ENCODE measurements at places on chromosomes 13 and 19.

- DNase-seq: no peak
These were observed 56.1 kb upstream of the MCF2L start for GRCh38 chr13:112912726-112913440.

DNA sequence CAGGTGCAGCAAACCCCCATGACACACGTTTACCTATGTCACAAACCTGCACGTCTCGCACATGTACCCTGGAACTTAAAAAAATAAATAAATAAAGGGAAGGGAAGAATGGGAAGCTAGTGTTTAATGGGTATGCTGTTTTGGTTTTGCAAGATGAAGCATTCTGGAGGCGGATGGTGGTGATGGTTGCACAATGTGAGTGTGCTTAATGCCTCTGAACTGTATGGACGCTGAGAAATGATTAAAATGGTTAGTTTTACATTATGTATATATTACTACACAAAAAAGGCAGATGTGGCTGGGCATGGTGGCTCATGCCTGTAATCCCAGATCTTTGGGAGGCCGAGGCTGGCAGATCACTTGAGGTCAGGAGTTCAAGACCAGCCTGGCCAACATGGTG, 17.8 kb downstream of the NFILZ start:
- DNase-seq: no peak

GRCh38 chr13:75704927-75705288, 68.8 kb downstream of the LMO7 start:
- DNase-seq: peak; percentile 44

- no peak for DNase-seq
These were observed 47.4 kb downstream of the FLT3 start for GRCh38 chr13:28052945-28053344.

DNA sequence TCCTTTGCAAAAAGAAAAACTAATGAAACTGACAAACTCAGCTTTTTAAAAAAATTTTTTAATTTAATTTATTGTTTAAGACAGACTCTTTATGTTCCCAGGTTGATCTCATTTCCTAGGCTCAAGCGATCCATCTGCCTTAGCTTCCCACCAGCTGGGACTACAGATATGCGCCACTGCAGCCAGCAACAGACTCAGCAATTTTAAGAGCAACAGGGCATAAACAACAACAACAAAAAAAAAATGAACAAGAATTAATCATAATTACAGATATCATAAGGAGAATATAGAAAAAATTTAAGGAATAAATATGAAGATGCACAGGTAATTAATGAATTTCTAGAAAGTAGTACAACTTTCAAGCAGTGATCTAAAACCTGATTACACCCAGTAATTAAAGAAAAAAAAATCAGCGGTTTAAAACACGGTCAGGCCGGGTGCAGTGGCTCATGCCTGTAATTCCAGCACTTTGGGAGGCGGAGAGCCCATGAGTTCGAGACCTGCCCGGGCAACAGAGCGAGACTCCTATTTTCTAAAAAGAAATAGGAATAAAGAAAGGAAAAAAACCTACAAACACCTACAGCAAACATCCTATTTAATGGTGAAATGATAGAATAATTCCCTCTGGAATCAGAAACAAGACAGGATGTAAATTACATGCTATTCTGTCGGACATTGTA, 1.4 kb downstream of the ZNF699 start:
- DNase-seq: no peak

- DNase-seq: no peak
These were observed 86.5 kb downstream of the TNFSF11 start for GRCh38 chr13:42660333-42660965.

GRCh38 chr13:29730253-29730652, 120.2 kb downstream of the UBL3 start:
- no peak for DNase-seq

DNA sequence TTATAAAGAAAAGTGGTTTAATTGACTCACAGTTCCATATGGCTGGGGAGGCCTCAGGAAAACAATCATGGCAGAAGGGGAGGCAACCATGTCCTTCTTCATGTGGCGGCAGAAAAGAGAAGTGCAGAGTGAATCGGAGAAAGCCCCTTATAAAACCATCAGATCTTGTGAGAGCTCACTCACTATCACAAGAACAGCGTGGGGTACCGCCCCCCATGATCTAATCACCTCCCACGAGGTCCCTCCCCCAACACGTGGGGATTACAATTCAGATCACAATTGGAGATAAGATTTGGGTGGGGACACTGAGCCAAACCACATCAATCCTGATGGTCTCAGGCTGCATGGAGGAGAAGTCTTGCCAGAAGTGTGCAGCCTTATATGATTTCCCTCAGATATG, 26.0 kb downstream of the TM9SF2 start:
- no peak for DNase-seq

DNA sequence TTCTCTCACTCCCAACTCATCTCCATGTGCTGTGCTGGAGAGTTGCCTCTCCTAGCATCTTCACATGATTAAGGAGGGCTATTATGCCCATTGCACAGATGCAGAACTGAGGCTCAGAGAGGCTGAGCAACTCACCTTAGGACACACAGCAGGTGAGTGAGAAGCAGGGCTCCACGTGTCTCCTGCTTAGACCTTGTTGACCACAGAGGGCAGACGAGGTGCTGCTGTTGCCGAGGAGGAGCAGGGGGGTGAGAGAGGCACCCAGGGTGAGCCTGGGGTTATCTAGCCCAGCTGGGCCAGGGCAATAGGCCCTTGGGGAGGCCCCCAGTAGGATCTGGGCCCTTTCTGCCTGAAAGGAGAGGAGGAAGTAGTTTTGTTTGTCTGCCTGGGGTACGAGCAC, 2.4 kb upstream of the HSH2D start:
- no peak for DNase-seq

GRCh38 chr19:18717601-18718000, 34.1 kb downstream of the CRTC1 start:
- DNase-seq: no peak

GRCh38 chr19:41351339-41352245, 2.1 kb downstream of the TGFB1 start:
- no peak for DNase-seq

GRCh38 chr13:20860844-20861243, 41.7 kb downstream of the XPO4 start:
- no peak for DNase-seq

DNA sequence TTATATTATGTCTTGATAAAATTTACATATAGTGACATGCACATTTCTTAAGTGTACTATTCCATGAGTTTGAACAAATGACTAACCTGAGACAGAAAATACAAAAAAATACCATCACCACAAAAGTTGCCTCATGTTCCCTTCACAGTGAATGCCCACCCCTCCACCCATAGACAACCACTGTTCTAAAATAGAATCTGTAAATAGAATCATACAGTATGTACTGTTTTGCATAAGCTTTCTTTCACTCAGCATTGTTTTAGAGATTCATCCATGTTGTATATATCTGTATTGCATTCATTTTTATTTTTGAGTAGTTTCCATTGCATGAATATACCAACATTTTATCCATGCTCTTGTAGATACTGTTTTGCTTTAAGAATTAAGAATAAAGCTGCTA, 23.3 kb upstream of the RBM26 start:
- no peak for DNase-seq

- no peak for DNase-seq
These were observed 29.3 kb downstream of the PNPLA6 start for GRCh38 chr19:7564866-7565265.

DNA sequence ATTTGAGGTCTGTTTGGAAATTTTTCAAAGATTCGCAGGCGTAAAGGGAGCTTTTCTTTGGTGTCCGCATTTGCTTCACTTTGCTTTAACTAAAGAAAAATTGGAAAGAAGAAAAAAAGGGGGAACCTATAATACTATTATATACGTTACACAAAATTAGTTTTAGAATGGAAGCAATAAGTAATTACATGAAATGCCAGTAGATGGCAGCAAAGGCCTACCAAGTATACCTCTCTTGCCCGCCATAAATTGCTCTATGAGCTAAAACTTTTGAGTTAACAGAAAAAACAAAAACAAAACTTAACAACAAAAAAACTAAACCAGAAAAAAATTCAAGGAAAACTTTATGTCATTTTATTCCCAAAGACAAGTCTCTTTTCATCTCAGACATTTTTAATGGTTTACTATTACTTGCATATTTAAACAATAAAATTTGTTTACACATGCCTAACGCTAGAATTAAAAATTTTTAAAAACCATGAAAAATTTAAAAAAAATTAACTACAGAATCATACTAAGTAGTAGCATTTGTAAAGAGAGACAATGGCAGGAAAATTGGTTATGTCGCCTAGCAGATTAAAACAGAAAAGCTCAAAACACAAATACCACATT, 271.4 kb downstream of the NALCN start:
- DNase-seq: peak; percentile 25

DNA sequence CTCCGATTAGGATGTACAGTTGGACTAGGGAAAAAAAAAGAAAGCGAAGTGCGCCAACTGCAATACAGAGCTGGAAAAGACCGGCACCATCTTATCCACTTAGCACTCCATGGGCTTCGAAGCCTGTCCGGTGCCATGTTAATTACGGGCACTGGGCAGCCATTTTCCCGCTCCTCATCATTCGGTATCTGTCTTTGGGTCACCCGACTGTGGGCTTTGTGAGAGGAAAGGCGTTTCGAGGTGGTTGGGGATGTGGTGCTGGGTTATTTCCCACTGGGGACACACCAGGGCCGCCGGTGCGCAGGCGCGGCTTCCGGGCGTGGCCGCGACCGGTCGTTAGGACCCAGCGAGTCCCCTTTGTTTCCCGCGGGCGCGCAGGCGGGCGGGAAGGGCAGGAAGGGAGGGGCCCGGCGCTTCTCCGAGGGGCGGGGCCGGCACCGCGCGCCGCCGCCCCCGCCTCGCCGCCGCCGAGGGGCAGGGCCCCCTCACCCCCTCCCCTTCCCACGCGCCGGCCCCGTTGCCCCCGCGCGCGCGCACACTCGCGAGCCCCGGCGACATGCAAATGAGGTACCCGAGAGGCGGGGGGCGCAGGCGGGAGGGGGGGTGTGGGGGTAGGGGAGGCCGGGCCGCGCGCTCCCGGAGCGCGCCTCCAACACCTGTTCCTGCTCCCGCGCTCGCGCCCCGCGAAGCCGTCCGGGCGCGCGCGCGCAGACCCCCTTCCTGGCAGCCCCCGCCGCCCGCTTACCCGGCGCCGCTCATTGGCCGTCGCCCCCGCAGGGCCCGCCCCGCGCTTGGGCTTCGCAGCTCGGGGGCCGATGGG, at the start of gene ZNF524:
Gene ZNF524, plus strand, starts transcription at position 447 of the 820 bp plus-strand sequence. CDS start 1,825 bp downstream, outside the sequence.
- DNase-seq: peak; percentile 98

- DNase-seq: no peak
These were observed 563.7 kb downstream of the EFNB2 start for GRCh38 chr13:105971738-105972137.

DNA sequence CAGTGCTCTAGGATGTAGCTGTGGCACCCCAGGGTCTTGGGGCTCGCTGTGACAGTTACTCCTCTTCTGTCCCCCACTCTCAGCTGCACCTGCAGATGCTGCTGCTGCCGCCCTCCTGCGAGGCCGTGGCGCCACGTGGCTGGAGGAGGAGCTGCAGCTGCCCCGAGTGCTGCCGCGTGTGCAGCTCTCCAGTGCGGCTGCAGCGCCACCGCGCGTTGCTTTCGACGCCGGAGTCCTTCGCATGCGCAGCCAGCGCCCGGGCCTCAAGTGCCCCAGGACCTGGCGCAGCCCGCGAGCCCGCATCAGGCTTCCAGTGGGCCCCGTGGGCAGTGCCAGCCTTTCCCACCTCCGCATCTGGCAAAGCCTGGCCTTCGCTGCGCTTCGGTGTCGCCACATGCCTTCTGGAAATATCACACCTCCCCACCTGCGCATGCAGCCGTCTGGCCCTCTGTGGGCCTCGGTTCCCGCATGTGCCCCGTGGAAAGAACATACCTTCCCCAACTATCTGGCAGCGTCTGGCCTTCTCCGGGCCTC, 692 bp upstream of the ZNF580 start:
- DNase-seq: peak; percentile 58

DNA sequence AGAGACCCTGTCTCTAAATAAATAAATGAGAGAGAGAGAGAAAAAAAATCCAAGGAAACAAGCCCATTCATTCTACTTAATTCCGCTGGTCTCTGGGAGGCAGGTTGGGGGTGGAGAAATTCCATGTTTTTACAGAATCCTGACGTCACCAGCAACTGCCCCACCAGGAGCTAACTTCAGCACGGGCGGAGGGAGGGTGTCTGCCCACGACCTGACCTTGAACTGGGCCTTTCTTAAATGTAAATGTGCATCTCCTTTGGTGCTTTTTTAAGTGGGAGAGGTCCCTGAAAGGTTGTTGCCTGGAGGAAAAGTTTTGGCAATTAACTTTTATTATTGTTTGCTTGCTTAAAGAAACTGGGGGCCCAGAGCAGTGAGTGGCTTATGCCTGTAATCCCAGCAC, 15.5 kb downstream of the KLF2 start:
- no peak for DNase-seq

GRCh38 chr19:1131718-1132551, 28.1 kb downstream of the GPX4 start:
- DNase-seq: peak; percentile 51

- DNase-seq: no peak
These were observed 8.4 kb upstream of the SIGLEC12 start for GRCh38 chr19:51509823-51510660.

DNA sequence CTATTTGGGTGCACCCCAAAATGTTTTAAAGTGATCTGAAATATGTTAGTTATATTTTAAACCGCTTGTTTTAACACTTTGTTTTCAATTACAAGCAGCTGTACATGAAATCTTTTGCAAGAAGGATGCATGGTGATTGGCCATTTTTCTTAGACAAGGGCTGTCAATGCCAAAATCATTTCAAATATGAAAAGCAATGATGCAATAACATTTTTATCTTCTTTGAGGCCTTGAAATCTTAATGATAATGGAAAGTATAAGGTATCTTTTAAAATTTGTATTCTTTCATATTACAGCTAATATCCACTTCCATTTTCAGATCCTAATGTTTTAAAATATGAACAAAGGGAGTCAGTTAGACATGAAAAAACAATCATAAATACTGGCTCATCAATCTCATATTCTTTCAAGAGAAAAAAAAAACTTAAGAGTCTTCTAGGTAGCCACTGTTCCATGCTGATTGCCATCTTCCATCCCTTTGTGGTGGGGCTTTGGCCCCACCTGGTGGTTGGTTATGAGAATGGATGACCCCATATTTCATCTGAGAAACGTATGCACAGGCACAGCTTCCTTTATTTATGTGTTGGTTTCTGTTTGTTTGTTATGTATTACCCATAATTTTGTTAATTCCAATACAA, 330.3 kb upstream of the MIR17HG start:
- no peak for DNase-seq

DNA sequence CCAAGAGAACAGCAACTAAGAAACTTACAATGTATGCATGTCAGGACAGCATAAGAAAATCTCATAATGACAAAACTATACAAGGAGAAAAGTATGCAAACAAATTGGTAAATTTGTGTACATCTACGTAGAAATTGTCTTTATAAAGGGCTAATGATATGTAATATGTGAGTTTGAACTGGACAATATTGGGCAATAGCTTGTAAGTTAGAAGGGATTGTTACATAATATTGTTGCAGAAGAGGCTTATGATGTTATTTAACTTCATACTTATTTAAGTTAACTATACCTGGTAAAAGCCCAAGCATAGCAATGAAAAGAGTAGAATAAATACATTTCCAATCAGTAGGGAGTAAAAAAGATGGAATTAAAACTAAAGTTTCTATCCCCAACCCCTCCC, 134.0 kb downstream of the MAB21L1 start:
- DNase-seq: no peak

Measured in NCI-H1436 (cell line).